ENCODE measurements at places on chromosomes 12 and 14.

GRCh38 chr12:132637811-132638210 lies 19.2 kb downstream of the P2RX2 start:
- DNase-seq, result no peak

- peak; percentile 64 for DNase-seq
These were observed 22.2 kb downstream of the UBE2N start for GRCh38 chr12:93419388-93420034.

GRCh38 chr12:67377021-67377420 lies 107.9 kb downstream of the CAND1 start:
- no peak for DNase-seq

DNA sequence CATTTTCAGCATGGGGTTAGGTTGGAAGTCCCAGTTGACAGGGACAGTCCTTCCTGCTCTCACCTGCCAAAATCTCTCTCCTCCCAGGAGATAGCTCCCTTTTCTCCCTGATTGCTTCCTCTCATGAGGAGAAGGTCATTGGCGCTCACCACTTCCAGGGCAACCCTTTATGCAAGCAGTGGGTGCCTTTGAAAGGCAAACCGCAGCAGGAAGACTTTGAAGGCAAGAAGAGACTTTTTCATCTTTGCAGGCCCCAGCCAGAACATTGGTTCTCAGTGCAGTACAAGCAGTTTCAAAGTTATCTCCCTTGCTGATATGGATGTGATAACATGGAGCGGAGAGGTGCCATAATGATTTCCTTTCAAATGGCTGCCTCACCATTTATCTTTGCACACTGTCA lies 483.0 kb downstream of the DIO2 start:
- DNase-seq, result no peak

GRCh38 chr12:20351406-20351805 lies 16.9 kb upstream of the PDE3A start:
- no peak for DNase-seq
